ENCODE measurements at places on chromosomes 5 and 9. TPM values are rescaled to one million over a fixed set of nuclear protein-coding genes. Genes with fewer than 3 reads are reported as not detected.

DNA sequence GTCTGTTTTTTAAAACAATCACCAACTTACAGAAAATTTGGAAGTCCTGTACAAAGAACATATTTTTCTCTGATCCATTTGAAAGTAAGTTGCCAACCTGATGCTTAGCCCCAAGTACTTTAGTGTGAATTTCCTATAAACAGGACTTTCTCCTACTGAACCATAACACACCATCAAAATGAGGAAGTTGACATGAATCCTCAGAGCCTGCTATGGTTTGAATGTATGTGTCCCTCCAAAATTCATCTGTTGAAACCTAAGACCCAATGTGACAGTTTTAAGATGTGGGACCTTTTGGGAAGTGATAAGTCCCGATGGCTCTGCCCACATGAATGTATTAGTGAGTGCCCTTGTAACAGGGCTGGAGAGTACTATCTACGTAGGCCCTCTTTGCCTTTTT lies 6.4 kb upstream of the ACOT12 start:
- DNase-seq = no peak

GRCh38 chr9:91345978-91346377 lies 15.7 kb downstream of the AUH start:
- no peak for DNase-seq

DNA sequence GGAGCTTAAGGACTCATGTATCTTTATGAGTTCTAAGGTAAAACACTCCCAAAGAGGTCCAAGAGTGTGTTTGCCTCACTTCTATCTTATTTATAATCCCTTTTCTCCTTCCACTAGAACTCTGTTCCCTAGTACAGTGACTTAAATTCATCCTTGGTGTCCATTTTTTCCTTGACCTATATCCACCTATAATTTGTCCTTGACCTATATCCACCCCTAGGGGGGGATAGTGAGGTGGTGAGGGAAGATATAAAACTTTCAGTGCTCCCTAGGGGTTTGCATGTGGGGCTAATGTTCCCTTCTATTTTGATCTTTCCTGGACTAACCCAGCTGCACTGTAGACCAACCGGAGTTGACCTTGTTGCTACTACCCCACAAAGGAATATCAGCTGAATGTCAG lies 83.5 kb upstream of the GNAQ start:
- DNase-seq = no peak

- no peak for DNase-seq
These were observed 71.6 kb upstream of the XPA start for GRCh38 chr9:97768746-97769145.

PNPLA7 gene
- 4.0 TPM for polyA plus RNA-seq

DNA sequence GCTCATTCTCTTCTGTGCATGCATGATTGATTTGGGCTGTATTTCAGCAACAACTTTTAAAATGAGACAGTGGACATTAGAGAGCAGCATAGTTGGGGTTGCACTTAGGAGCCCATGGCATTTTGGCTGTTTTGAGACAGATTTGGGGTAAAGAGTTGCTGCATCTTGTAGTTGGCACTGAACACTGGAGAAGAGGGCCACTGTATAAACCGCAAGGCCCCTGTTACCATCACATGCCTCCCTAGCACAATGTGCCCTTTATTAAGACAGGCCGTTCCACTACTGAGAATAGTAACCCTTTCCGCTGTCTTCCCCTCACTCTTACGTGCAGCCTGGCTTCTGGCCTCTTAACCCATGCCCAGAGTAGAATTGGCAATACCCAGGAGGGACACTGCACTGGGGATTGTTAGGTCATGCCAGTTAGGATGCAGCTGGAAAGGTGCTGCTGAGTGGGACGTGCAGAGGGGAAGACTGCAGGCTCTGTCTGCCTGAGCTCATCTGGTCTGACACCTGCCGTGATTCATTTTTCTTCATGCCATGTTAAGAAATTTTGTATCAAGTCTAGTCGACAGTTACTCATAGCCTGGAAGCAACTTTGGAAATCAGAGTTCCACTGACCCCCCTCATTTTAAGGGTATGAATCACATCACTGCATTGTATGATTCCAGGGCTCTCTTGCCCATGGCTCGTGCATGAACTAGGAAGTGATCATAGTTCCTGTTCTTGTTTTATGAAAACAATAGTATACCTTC lies 146.9 kb upstream of the DMRT1 start:
- DNase-seq = no peak

GRCh38 chr9:72352911-72353388 lies 12.1 kb downstream of the ZFAND5 start:
- DNase-seq = no peak

- DNase-seq = no peak
These were observed 62.6 kb downstream of the SEMA5A start for GRCh38 chr5:9483243-9483642.

DNA sequence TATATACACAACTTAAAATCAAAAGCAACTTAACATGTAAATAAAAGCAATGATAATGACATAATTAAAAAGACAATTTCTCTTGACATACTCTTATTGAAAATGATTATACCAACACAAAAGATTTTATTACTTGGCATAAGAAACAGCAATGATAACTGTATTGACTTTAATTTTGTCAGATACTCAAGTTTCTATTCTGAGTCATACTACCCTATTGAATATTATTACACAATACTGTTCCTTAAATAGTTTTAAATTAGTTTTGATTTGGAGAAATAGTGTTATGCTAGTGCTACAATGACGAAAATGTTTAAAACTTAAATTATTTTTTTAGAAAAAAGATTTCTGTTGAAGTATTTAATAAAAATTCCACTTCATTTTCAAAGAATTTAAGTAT lies 1319.3 kb upstream of the C9orf72 start:
- DNase-seq = no peak

Measured in renal pelvis (tissue), 12 donors.